ENCODE measurements at places on chromosomes 16 and 17. TPM values are rescaled to one million over a fixed set of nuclear protein-coding genes. Genes with fewer than 3 reads are reported as not detected.

- DNase-seq: no peak
Observed at GRCh38 chr17:49343273-49343672, 18.8 kb downstream of the ZNF652 start.

DNA sequence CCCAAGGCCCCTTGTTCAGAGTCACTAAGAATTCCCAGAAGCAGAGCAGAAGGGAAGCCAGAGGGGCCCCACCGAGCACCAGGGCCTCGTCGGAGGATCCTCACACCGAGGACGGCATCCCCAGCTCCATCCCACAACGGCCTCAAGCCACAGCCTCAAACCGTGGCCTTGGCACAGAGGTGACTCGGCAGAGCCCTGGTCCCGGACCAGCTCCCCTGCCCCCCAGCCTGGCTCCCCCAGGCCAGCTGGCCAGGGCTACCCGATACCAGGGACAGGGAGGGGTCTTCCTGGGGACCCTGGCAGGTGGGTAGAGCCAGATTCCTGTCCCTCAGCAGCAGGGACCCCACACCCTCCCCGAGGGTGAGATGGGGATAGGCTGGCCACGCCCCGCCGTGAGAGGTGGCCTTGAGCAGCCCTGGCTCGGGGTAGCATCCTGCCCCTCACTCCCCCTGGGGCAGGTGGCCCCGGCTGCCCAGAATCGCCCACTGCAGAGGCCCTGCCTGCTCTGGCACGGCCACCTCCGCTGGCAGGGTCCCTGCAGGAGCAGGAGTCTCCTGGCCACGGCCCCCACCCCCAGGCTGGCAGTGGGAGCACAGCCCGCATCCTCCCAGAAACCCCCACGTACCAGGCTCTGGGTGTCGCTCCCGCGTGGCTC is 5.6 kb upstream of the PVALEF start:
- DNase-seq: no peak

The CISD3 gene
- total RNA-seq: 17.1 TPM

DNA sequence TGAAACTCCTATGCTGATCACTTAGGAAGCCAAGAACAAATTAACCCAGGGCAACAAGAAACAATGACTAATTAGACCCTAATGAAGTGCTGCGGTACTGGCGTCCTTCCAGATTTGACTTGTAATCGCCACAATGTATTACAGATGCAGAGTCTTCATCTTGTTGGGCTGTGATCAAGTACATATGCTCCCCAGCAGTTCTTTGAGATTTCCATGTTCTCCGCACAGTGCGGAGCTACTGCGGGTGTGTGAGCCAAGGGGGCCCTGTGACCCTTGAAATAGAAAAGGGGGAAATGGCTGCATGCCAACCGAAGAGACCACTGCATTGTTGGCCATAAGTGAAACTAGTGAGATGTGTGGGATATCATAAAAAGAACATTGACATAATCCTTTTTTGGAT is 469.9 kb downstream of the MAF start:
- DNase-seq: no peak

DNA sequence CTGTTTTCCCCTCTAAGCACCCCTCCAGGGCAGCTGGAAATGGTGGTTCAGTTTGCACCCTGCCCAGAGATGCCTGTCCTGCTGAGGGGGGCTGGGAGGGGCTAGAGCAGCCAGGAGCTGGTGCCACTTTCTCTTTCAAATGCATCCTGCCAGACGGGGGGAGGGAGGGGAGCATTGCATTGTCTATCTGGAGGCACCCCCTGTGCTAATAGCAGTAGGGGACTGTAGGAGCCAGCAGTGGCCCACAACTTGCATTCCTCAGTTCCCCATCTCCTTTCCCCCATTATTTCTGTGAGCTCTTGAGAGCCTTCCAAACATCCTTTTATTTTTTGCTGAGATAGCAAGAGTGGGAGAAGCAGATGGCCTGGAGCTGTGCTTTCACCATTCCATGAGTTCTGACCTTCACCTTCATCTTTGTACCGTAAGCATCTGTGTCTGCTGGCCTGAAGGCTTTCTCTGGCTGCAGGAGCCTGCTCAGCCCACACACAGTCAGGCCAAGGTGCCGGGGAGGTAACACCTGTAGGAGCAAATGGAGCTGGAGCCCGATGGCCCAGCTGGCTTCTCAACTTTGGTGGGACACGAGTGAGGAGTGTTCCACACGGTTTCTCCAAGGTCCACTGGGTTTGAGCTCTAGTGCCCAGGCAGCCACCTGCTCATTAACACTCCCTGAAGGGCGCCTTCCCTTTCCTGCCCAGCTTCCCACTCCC is 5.2 kb downstream of the WFDC1 start:
- DNase-seq: no peak

The HSD11B2 gene
- 35.6 TPM for total RNA-seq

The VKORC1 gene
- total RNA-seq: 106 TPM

All from prostate gland (tissue), 2 donors.